Dermis microvascular lymphatic vessel endothelial cell (primary cell): ENCODE measurements at places on chromosomes 7 and 10. TPM values are rescaled to one million over a fixed set of nuclear protein-coding genes. Genes with fewer than 3 reads are reported as not detected.
A peak's percentile ranks its signal among the peaks of the same experiment; 100 is the strongest.

The SYNPO2L gene
- not detected in 2 replicates for total RNA-seq

The TDRD1 gene
- total RNA-seq: not detected in 2 replicates

The DNAH11 gene
- total RNA-seq: 0.13 and 0.25 TPM in 2 replicates

The CRHR2 gene
- total RNA-seq: not detected in 2 replicates

The SLC29A4 gene
- 0.64 and 2.1 TPM in 2 replicates for total RNA-seq

DNA sequence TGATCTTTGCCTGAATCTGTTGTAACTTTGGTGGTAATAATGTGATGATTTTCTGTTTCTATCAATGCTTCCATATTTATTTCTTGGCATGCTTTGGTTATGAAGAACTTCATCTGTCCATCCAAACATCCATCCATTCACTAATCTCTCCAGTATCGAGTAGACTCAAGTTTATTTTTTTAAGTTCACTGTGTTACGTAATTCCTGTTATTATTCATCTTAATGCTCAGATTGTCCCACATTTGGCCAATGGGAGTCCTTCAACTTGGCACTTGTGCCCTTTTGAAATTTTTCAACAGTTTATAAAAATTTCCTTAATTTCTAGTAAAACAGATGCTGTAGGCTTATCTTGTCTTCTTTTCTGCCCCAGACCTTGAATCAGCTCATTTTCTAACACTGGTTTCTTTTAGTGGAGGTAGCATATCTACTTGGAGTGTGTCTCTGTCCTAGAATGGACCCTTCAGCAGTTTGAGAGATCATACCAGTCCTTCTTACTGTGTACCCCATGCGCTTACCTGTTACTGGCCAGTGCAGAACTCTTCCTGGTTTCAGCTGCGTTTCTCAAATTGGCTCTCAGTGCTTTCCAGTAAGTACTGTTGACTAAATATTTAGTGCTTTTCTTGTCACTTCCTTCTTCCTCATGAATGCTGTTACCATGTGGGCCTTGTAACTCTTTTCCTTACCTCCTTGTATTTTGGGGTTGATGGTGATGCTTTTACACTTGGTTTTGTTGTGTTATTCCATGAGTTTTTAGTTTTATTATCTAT, 100.8 kb downstream of the MLLT10 start:
- DNase-seq: no peak

DNA sequence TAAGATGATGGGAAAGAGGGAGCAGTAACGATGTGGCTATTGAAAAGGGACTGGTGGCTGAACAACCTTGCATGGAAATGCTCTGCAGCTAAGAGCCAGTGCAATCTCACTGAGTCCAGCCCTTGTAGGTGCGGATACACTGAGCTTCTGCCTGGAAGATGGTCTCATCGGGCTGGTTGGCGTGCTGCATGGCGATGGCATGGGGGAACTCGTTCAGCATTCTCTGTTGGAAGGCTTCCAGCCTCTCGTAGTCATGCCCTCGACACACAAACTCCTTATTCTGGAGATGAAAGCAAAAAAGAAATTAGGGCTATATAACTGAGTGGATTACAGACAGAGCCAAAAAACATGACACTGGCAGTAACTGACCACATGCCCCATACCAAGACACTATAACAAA, 197.8 kb upstream of the IMMP2L start:
- no peak for DNase-seq

DNA sequence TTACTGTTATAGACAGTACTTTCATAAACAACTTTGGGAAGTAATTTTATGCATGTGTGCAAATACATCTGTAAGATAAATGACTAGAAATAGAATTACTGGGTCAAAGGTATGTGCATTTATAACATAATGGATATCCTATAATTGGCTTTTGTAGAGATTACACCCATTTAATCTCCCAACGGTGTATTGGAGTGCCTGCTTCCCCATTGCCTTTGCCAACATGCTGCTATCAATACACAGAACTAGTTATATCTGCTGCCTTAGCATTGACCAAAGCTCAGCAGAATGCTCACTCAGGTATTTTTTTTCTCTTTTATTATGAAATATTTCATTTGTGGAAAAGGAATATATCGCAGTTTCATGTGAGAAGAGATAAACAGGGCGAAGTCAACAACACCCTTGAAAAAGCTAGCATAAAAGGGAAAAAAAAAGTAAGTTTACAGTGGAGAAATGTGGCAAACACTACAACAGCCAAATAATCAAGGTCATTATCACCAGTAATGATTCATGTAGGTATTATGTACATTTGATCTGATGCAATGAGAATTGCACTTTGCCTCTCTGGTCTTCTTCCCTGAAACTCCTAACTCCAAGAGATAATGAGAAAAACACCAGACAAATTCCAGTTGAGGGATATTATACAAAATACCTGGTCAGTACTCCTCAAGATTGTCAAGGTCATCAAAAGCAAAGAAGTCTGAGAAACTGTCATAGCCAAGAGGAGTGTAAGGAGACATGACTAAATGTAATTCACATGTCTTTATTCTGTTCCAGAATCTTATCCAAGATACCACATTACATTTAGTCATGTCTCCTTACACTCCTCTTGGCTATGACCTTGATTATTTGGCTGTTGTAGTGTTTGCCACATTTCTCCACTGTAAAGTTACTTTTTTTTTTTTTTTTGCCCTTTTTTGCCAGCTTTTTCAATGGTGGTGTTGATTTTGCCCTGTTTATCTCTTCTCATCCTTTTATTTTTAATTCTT, 36.8 kb downstream of the MARCHF5 start:
- no peak for DNase-seq

DNA sequence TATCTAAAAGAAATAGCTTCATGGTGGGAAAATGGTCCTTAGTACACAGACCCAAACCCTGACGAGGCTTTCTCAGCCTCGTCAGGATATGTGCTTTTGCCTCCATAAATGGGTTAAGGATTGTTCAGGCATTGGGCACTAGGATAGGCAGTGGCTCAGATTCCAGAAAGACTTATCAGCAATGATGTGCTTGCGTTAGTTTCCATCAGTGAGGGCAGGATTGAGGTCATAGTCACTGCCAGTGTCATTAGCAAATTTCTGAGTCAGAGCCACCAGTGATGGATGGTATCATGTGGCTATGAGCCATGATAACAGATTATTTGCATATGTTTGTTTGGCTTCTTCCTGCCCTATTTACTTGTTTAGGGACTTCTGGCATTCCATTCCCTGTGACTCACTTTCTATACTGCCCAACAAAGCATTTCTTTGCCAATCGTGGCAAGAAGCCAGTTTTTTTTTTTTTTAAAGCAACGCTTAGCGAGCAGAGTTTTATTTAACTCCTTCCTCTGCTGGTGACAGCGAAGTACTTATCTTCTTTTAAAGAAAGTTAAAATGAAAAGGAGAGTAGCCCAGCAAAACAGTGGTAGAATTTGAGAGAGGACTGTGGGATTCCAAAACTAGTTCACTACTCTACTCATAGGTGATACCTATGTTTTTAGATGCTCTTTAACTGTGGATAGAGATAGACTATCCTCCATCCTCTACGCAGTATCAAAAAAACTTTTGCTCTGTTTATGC, 44.4 kb downstream of the MYPN start:
- peak; percentile 78 for DNase-seq

DNA sequence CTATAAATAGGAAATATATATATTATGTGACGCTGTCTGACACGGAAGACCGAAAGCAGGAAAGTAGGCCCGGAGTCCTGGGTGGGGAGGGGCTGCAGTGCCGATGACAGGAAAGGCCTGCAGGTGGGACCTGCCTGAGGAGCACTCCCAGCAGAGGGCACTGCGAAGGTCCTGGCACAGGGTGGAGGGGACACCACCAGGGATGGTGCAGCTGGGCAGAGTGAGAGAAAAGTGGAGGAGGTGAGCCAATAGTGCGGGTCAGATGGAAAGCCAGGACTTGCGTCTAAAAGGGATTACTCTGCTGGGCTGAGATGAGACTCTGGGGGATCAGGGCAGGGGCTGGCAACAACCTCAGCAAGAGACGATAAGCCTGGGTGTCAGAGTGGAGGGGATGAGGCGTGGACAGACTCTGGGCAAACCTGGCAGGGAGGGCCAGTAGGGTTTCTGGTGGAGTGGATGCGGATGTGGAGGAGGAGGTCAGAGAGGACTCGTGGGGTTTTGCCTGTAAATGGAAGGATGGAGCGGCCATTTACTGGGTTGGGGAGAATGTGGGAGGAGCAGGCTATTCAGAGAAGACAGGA, 118.2 kb upstream of the ZNF746 start:
- DNase-seq: no peak

GRCh38 chr7:38222481-38223096, 44.5 kb downstream of the STARD3NL start:
- DNase-seq: peak; percentile 57

DNA sequence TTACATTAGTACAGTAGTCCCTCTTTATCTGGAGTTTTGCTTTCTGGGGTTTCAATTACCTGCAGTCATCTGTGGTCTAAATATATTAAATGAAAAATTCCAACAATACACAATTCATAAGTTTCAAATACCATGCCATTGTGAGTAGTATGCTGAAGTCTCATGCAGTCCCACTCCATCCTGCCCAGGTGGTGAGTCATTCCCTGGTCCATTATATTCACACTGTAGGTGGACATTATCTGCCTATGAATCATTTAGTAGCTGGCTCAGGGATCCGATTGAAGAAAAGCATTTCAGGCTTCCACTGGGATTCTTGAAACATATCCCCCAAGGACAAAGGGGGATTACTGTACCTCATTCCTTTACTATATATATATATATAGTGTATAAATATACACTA, 298.2 kb upstream of the GALNT17 start:
- no peak for DNase-seq

DNA sequence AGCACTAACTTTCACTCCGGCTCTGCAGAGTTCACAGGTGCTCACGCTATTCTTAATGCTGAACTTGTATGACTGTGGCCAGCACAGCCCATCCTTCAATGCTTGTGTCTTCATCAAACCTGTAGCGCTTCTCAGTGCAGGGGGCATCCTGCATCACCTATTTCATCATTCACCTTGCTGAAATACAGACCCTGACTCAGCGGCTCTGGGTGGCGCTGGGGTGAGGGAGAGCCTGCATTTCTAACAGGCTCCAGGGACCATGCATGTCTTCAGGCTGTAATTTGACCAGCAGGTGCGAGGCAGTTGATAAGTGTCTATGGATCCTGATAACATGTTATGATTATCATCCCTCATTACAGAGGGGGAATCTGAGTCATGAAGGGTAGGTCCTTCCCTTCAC, 89.3 kb downstream of the VOPP1 start:
- DNase-seq: no peak

DNA sequence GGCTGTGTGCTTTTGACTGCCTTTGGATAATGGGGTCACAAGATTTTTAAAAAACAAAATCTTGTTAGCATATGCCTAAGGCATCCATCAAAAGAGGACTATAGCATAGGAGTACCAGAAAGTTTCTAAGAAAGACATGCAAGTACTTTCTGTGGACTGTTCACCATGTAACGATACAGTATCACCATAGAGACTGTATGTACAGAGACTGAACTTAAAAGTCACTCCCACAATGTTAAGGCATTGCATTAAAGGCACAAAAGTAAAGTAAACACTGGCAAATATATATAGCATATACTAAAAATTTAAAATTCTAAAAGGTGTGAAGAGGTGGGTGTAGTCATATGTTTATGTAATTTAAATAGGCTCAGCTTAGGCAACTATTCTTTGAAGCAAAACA, 190.9 kb downstream of the IMMP2L start:
- DNase-seq: no peak

DNA sequence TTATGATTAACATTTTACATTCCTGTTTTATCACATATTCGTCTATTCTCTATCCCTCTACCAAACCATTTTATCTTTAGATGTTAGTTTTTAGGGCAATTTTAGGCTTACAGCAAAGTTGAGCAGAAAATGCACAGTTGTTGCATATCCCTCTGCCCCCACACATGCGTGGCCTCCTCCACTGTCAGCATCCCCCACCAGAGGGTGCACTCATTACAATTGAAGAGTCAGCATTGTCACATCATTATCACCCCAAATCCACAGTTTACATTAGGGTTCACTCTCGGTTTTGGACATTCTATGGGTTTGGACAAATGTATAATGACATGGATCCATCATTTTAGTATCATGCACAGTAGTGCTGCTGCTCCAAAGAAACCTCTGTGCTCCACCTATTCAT, 86.4 kb downstream of the WDR37 start:
- DNase-seq: no peak

GRCh38 chr7:151342102-151342646, 562 bp downstream of the NUB1 start:
- DNase-seq: no peak

DNA sequence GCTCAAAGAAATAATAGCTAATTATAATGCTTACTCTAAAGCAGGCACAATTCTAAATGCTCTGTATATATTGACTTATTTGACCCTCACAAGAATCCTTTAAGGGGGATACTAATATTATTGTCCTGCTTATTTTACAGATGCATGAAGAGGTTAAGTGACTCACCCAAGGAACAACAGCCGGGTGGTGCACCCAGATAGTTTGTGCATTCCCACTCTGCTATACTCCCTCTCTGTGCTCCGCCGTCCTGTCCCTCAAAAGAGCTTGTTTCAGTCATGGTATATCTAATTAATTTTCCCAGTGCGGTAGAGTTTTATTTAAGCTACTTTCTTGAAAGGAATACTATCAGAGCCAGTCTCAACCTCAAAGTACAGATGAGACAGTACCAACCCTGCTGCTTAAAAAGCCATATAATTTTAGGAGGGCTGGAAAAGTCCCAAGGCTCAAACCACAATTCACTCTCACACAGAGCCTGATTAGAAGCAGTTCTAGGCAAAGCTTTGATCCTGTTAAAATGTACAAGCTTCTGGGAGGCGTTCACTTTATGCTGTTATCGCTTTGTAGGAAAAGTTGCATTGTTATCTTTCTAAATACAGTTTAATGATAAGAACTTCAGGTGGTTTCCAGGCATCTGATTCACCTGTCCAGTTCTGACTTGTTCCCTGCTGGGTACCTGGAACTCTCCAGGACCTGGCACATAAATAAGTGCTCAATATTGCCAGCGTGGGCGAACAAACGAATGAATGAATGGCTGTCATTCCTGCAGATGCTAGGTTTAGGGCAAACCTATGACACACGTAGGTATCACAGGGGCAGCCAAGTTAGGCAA, 261.5 kb upstream of the KLF14 start:
- no peak for DNase-seq

DNA sequence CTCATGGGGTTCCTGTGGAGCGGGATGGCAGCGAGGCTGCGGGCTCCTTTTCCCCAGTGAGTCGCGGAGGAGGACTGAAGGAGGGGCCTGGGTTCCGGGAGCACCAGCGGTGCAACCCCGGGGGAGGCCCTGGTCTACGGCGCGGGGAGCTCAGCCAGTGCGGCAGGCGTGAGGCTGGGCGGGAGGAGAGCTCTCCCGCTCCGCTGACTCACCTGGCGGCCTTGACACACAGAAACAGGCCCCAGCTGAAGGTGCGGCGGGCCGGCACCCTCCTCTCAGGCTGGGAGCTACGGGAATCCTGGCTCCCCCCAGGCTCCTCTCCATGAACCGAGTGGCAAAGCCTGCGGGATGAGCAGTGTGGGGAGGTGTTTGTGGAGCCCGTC, 6.8 kb upstream of the NOM1 start:
- DNase-seq: no peak
